ENCODE measurements at places on chromosomes 2 and 18. TPM values are rescaled to one million over a fixed set of nuclear protein-coding genes. Genes with fewer than 3 reads are reported as not detected.

- H3K27ac ChIP-seq, result peak overlapping the region; percentile 93
- peak overlapping the region; percentile 98 for H3K4me3 ChIP-seq
- H3K4me1 ChIP-seq, result peaks cover 17% of the 10 kb centered on the region
Measured at GRCh38 chr2:148643421-148643820, 1.1 kb upstream of the EPC2 start.

- no peak overlapping the region for H3K27ac ChIP-seq
- H3K36me3 ChIP-seq, result no peaks in the 10 kb centered on the region
- no peaks in the 10 kb centered on the region for H3K4me1 ChIP-seq
- no peak overlapping the region for H3K4me3 ChIP-seq
- DNase-seq, result no peak
Measured at GRCh38 chr18:52657043-52657805, 317.2 kb downstream of the DCC start.

GRCh38 chr2:156470975-156471583, 34.9 kb downstream of the GPD2 start:
- H3K27ac ChIP-seq, result no peak overlapping the region
- H3K27me3 ChIP-seq, result no peaks in the 10 kb centered on the region
- H3K36me3 ChIP-seq, result peaks cover 19% of the 10 kb centered on the region
- DNase-seq, result no peak

- H3K4me3 ChIP-seq, result no peak overlapping the region
- DNase-seq, result no peak
- no peak overlapping the region for H3K27ac ChIP-seq
- H3K4me1 ChIP-seq, result no peaks in the 10 kb centered on the region
- peaks cover 5% of the 10 kb centered on the region for H3K27me3 ChIP-seq
Measured at GRCh38 chr2:173708806-173709205, 256.4 kb downstream of the SP3 start.

Gene AQP4
- total RNA-seq, result not detected

Gene SH3RF3
- 0.36 TPM for total RNA-seq

Gene NCKAP5
- not detected for total RNA-seq

DNA sequence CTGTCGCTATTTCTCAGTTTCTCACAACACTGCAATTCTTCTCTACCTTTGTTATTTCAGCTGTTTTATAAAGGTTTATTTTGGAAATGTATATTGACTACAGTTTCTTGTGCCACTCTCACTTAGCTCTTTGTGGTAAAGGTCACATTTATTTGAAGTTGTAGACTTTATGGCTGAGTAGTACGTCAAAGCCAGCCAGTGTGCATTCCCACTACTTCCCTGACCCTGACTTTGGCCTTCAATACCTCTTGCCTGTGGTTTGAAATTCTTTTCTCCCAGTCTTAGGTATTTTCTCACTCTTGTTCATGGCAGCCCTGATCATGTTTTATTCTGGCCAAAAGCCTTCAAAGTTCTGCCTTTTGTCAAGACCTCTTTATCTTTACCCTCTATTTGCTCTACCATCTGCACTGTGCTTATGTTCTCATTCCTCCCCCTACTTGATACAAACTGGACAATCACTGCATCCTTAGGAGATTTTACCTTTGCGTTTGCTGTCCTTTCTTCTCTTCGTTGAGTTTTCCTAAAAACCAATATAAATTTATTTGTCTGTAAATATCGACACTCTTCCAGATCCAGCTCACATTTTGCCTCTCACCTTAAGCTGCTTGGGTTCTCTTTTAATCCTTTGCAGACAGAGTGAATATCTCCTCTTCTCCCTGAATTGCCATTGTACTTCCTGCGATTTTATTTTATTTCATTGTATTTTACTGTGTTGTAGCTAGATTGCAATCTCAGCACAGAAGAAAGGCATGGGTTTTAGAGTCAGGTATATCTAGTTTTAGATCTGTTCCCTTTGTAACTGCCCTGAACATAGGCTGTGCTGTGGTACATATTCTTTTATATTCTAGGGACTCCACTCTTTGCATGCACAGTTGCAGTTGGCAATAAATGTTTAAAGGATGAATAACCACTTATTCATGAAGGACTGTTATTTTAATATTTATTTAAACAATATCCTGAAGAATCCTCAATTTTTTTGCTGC, 31.2 kb downstream of the GULP1 start:
- H3K4me3 ChIP-seq, result no peak overlapping the region
- no peak for DNase-seq
- no peak overlapping the region for H3K27ac ChIP-seq
- no peaks in the 10 kb centered on the region for H3K27me3 ChIP-seq
- no peaks in the 10 kb centered on the region for H3K36me3 ChIP-seq
- H3K4me1 ChIP-seq, result no peaks in the 10 kb centered on the region

GRCh38 chr2:62362561-62362960, 143.4 kb downstream of the TMEM17 start:
- H3K4me3 ChIP-seq, result no peak overlapping the region
- peaks cover 3% of the 10 kb centered on the region for H3K4me1 ChIP-seq
- DNase-seq, result no peak
- H3K27me3 ChIP-seq, result no peaks in the 10 kb centered on the region
- H3K27ac ChIP-seq, result no peak overlapping the region
- peaks cover 2% of the 10 kb centered on the region for H3K36me3 ChIP-seq

GRCh38 chr2:205089958-205090357, 544.7 kb downstream of the PARD3B start:
- H3K36me3 ChIP-seq, result peaks cover 16% of the 10 kb centered on the region
- H3K4me3 ChIP-seq, result no peak overlapping the region
- H3K4me1 ChIP-seq, result peaks cover 7% of the 10 kb centered on the region

Gene GCC2
- 92.2 TPM for total RNA-seq

GRCh38 chr2:26613241-26614215, 27.6 kb downstream of the CIB4 start:
- peaks cover 2% of the 10 kb centered on the region for H3K27me3 ChIP-seq
- no peaks in the 10 kb centered on the region for H3K36me3 ChIP-seq
- H3K4me3 ChIP-seq, result no peak overlapping the region
- peaks cover 15% of the 10 kb centered on the region for H3K4me1 ChIP-seq
- no peak for DNase-seq

Gene GYPC
- 137 TPM for total RNA-seq

Gene NYAP2
- not detected for total RNA-seq

- H3K4me3 ChIP-seq, result no peak overlapping the region
- no peaks in the 10 kb centered on the region for H3K27me3 ChIP-seq
- peaks cover 29% of the 10 kb centered on the region for H3K36me3 ChIP-seq
- H3K27ac ChIP-seq, result no peak overlapping the region
- no peak for DNase-seq
Measured at GRCh38 chr2:190910341-190911136, 29.9 kb downstream of the GLS start.

DNA sequence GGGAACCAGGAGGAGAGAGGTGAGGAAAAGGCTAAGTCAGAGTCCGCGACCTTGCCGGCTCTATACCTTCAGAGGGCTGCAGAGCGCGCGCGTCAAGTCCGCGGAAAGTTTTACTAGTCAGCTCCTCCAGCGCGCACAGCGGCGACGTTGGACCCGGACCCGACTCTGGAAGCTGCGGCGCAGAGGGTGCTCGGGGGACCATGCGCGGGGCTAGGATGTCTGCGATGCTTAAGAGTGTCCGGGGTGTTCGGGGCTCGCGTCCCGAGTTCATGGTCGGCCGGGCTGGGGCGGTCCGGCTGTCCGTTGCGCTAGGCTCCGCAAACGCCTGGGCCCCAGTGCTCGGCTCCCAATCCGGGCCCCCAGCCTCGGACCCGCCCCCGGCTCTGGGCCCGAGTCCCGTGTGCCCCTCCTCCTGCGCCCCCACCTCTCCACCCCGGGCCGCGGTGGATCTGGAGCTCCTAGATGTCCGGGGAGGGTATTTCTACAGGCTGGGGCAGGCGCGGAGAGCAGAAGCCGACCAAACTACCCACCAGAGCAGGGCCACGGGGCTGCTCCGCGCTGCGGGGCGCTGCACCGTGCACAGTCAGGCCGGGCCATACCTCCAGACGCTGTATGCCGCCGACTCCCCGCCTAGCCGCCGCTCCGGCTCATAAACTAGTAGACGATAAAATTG, at the start of gene LBX2:
Gene LBX2 (minus strand): TSS at position 337 of the 673 bp plus-strand sequence. CDS start 66 bp downstream, at position 271.
- H3K27me3 ChIP-seq, result peaks cover 54% of the 10 kb centered on the region
- H3K27ac ChIP-seq, result peak within 1 kb of the TSS; percentile 42
- H3K4me1 ChIP-seq, result peaks cover 27% of the 10 kb centered on the region
- peaks cover 2% of the 10 kb centered on the region for H3K36me3 ChIP-seq

DNA sequence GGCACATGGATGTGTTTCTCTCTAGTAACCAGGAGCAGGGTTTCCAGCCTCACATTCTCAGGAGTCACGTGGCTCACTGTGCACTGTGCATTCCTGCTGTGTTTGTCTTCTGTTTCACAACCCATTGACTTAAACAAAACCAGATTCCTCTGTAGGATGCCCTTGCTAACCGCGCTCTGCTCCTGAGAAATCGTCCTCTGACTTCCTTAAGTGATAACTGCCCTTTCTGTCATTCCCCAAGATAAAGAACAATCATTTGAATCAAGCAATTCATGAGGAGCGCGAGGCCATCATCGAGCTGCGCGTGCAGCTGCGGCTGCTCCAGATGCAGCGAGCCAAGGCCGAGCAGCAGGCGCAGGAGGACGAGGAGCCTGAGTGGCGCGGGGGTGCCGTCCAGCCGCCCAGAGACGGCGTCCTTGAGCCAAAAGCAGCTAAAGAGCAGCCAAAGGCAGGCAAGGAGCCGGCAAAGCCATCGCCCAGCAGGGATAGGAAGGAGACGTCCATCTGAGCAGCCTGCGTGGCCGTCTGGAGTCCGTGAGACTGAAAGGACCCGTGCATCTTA, 60.2 kb downstream of the RALBP1 start:
- H3K4me3 ChIP-seq, result no peak overlapping the region
- no peak overlapping the region for H3K27ac ChIP-seq
- peaks cover 14% of the 10 kb centered on the region for H3K36me3 ChIP-seq
- peaks cover 2% of the 10 kb centered on the region for H3K4me1 ChIP-seq
- H3K27me3 ChIP-seq, result no peaks in the 10 kb centered on the region

DNA sequence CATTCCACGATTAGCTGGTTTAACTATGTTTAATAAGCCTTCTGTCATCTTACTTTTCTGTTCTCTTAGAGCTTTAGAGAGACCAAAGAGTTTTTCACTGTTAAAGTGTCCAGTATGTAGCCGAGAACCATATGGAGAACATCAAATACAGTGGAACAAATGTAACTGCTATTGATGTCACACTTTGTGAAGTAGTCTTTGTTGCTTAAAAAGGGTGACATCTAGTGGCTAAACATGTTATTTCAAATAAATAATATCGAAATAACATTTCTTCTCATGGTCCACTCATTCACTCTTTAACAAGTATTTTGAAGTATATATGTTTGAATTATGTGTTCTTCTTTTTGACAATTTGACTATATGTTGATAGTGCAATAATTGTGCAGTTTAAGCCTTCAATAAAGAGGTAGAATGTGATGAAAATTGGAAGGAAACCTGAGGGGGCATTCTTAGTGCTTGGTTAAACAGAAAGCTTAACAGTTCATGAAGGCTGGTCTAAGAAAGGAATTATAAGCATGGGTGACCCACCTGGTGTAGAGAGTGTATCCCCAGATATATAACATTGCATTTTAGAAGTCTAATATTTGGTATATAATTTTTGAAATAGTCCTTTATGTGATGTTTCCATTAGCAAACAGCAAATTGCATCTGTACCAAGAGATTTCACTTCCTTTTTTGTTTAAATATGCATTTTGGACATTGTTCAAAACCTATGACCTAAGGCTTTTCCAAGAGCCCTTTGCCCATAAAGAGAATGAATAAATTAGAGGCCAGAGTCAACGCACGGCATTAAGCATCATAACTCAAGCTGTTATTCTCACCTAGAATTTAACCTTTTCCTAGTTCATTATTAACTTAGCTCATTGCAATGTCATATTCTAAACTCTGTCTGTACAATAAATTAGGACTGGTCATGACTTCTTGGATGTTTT, 112.1 kb downstream of the KYNU start:
- DNase-seq, result no peak
- H3K27me3 ChIP-seq, result peaks cover 25% of the 10 kb centered on the region
- no peak overlapping the region for H3K27ac ChIP-seq
- no peaks in the 10 kb centered on the region for H3K36me3 ChIP-seq
- no peaks in the 10 kb centered on the region for H3K4me1 ChIP-seq

DNA sequence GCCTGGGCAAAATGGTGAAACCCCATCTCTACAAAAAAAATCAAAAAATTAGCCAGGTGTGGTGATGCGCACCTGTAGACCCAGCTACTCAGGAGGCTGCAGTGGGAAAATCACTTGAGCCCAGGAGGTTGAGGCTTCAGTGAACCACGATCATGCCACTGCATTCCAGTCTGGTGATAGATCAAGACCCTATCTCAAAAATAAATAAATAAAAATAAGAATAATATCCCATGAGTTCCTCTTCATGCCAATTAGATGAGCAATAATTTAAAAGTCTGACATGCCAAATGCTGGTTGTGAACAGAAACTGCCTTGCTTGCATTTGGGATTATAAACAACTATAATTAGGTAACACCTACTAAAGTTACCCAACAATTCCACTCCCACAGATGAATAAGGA, 22.1 kb upstream of the ANKRD44 start:
- H3K4me1 ChIP-seq, result peaks cover 13% of the 10 kb centered on the region
- peaks cover 7% of the 10 kb centered on the region for H3K36me3 ChIP-seq
- H3K4me3 ChIP-seq, result no peak overlapping the region

GRCh38 chr2:127343277-127343676, 44.5 kb downstream of the MAP3K2 start:
- no peak overlapping the region for H3K27ac ChIP-seq
- peaks cover 5% of the 10 kb centered on the region for H3K4me1 ChIP-seq
- no peak for DNase-seq

- peaks cover 68% of the 10 kb centered on the region for H3K27me3 ChIP-seq
- DNase-seq, result no peak
- no peak overlapping the region for H3K4me3 ChIP-seq
- peaks cover 2% of the 10 kb centered on the region for H3K36me3 ChIP-seq
Measured at GRCh38 chr18:59276047-59276446, 2.8 kb upstream of the RAX start.

Gene EIPR1
- total RNA-seq, result 31.0 TPM

Gene SLC9A4
- total RNA-seq, result 0.06 TPM

- H3K27me3 ChIP-seq, result no peaks in the 10 kb centered on the region
- peaks cover 39% of the 10 kb centered on the region for H3K4me1 ChIP-seq
- no peak overlapping the region for H3K4me3 ChIP-seq
- no peak overlapping the region for H3K27ac ChIP-seq
- no peak for DNase-seq
Measured at GRCh38 chr2:101753720-101754490, 56.4 kb downstream of the MAP4K4 start.

DNA sequence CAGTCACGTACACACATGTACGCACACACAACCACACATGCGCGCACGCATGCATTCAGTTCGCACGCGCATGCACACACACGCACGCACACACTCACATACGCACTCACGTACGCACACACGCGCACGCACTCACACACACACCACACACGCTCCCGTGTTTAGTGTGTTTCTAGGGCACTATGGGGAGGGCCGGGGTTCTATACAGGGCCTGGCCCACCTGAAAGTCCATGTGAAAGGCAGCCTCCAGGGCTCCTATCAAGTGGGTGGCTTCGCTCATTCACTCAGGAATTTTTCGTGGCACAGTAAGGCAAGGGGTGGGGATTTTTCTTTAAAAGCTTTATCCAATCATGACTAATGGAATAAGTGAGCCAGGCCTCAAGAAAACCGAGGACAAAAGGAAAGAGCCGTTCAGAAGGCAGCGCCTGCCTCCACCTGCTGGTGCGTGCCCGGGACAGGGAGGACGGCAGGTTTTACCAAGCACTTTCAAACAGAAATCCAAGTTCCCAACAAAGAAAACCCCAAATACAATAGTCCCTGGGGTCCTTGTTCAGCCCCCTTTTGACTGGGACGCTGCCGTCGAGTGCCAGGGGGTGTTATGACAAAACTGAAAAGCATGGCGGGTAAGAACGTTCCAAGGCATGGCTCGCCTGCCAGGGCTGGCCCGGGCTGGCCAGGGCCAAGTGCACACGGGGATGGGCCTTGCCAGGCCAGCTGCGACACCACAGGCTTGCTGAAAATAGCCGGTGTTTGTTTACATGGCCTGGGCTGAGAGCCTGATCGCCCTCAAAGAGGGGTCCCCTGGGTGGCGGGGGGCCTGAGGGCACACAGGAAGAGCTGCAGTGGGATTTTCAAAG, 110.0 kb downstream of the HDAC4 start:
- peak overlapping the region; percentile 37 for H3K27ac ChIP-seq
- peak; percentile 23 for DNase-seq
- H3K4me3 ChIP-seq, result no peak overlapping the region
- H3K27me3 ChIP-seq, result no peaks in the 10 kb centered on the region
- H3K4me1 ChIP-seq, result peaks cover 62% of the 10 kb centered on the region
